Muscle of arm (tissue), 14 donors: ENCODE measurements at places on chromosomes 2 and 18. TPM values are rescaled to one million over a fixed set of nuclear protein-coding genes. Genes with fewer than 3 reads are reported as not detected.

- DNase-seq: no peak
Measured at GRCh38 chr2:71254078-71254477, 27.2 kb upstream of the PAIP2B start.

- DNase-seq: no peak
Measured at GRCh38 chr2:48674933-48675332, 57.3 kb downstream of the GTF2A1L start.

DNA sequence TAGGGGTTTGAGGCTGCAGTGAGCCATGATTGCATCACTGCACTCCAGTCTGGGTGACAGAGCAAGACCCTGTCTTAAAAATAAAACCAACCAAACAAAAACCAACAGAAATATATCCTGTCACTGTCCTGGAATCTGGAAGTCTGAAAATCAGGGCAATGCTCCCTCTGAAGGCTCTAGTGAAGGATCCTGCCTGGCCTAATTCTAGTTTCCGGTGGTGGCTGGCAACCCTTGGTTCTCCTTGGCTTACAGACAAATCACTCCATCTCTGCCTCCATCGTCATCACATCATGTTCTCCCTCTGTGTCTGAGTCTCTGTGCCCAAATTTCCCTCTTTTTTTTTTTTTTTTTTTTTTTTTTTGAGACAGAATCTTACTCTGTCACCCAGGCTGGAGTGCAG is 15.9 kb upstream of the VPS4B start:
- DNase-seq: no peak

TCF23 gene
- 0.38 TPM for polyA plus RNA-seq

DNA sequence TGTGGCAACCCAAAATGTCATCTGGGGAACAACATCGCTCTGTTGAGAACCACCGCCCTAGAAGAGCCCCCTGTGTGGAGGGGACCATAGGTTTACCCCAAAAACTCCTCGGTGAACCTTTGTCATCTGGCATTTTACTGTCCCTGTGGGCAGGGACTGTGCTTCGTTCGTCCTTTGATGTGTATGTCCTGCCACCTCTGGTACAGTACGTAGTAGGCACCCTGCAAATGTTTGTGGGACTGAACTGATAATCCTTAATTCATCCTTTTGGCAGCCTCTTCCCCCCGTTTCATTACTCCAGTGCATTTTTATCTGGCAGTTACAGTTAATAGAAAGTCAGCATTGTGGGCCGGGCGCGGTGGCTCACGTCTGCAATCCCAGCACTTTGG is 728 bp downstream of the NAPG start:
- DNase-seq: no peak

FLACC1 gene
- polyA plus RNA-seq: 2.8 TPM

DYNAP gene
- polyA plus RNA-seq: not detected

GRCh38 chr2:3650140-3650920 is 7.7 kb upstream of the ALLC start:
- no peak for DNase-seq

DNA sequence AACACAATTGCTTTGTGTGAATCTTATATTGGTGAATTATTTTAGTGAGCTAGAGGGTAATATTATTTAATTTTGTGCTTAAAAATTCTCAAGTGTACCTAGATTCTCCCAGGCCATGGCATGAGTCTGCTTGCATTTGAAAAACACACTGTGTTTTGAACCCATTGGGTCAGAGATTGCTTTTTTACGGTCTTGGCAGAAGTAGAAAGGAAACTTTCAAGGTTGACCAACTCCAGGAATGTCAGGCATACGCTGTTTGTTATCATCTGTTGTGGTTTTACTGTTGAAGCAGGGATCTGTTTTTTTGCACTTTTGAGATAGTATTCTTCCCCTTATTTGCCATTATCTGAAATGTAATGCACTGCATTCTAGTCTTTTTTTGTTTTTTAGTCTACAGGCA is 377.4 kb downstream of the RPRM start:
- no peak for DNase-seq

LIMS2 gene
- polyA plus RNA-seq: 29.6 TPM

GRCh38 chr18:69944436-69944835 is 3.2 kb downstream of the CD226 start:
- DNase-seq: no peak

DNA sequence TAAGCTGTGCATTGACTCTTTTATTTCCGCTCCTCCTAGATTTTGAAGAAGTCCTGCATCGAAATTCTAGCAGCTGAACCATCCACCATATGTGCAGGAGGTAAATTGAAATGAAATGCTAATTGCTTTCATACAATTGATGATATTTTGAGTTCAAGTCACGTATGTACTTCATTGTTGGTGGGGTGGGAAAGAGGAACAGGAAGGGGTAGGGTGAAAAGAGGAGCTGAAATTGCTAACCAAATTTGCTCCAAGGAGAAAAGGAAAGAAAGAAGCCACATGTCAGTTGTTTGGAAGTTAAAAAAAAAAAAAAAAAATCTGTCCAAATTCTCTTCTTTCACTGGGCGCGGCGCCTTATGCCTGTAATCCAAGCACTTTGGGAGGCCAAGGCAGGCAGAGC is 77.8 kb downstream of the ANTXR1 start:
- DNase-seq: no peak

GRCh38 chr2:205556357-205556756 is 125.9 kb upstream of the NRP2 start:
- no peak for DNase-seq

UGT1A10 gene
- not detected for polyA plus RNA-seq

DNA sequence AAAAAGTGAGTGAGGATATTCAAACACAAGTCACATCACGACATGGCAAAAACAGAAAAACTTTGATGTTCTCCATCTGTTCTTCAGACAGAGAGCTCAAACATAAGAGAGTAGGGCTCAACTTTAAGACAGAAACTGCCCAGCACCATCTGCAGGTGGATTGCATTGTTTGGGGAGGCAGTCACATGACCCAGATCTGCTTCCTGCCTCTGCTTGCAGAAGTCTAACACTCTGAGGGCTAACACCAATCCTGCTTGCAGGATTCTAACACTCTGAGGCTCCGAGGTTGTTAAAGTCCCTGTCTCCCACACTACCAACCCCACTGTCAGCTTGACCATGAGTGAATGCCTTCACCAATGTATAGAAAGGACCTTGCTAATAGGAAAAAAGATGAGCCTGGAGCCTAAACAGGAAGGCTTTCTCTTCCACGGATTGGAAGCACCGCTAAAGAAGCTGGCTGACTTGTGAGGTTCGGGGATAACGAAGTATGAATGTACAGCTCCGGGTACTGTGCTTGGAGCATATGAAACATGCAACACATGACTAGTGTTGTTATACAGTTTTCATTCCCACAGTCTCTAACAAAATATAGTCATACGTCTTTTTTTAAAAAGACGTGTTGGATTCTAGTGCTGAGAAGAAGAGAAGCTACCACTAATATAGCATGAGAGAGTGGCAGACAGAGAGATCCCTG is 176.6 kb upstream of the CREB1 start:
- no peak for DNase-seq
